ENCODE measurements at places on chromosomes 1 and 21. TPM values are rescaled to one million over a fixed set of nuclear protein-coding genes. Genes with fewer than 3 reads are reported as not detected.

The LIPI gene
- polyA plus RNA-seq, result not detected

The OR2L2 gene
- polyA plus RNA-seq, result not detected

The NBPF20 gene
- 0.96 TPM for polyA plus RNA-seq

The PGLYRP3 gene
- not detected for polyA plus RNA-seq

The CRB1 gene
- polyA plus RNA-seq, result 0.12 TPM

The DNTTIP2 gene
- polyA plus RNA-seq, result 79.9 TPM

DNA sequence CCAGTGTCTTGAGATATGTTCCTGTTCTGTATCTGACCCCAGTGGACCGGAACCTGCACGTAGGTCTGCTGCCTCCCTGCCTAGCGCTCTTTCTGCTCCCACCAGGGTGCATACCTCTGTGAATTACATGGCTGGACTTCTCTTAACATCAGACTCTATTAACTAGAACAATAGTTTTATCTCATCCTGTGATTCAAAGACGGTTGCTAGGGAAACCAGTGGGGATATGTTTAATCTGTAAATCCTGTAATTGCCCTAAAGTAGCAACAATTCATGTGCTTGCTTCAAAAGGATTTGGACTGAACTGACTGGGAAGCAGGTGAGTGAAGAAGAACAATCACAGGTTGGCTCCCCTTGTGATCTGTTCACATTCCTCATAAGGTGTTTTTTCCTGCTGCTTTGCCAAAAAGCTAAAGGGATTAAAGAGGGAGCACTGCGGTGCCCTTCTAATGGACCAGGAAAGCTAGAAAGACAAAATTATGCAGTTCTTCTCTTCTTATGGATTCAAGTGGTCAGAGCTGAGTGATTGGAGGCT lies 52.7 kb upstream of the DIRAS3 start:
- DNase-seq, result no peak
- H3K36me3 ChIP-seq, result no peaks in the 10 kb centered on the region
- H3K4me3 ChIP-seq, result no peak overlapping the region
- H3K27ac ChIP-seq, result no peak overlapping the region

DNA sequence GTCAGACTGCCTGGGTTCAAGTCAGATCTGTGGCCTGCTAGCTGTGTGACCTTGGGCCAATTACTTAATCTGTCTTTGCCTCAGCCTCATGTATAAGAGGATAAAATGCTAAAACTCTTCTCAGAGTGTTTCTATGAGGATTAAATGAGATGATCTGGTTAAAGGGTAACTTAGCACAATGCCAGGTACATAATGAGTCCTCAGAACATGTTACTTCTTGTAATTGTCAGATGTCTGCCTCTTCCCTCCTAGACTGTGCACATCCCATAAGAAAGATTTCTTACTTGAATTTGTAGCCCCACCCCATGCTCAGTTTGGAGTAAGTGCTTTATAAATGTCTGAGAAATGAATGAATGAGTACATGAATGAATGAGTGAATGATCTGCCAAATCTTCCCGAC lies 34.6 kb upstream of the HIVEP3 start:
- no peaks in the 10 kb centered on the region for H3K36me3 ChIP-seq
- H3K4me3 ChIP-seq, result no peak overlapping the region
- no peaks in the 10 kb centered on the region for H3K27me3 ChIP-seq
- H3K27ac ChIP-seq, result no peak overlapping the region
- H3K4me1 ChIP-seq, result peaks cover 12% of the 10 kb centered on the region

DNA sequence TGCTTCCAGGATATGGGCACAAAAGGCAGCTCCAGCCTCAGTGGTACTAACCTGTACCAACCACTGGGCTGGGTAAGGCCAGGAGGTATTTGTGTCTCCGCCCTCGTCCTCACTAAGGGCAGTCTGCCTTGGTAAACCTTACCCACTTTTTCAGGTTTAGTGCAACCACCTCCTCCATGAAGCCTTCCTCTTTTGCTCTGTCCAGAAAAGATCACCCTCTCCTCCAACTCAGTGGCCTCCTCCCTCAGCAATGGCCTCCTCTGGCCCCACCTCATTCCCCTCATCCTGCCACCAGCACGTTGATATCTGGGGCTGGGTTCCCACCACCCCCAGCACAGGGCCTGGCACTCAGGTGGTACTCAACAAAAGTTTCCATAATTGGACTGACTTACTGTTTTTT lies 161.5 kb downstream of the GRIK3 start:
- H3K27me3 ChIP-seq, result peaks cover 21% of the 10 kb centered on the region
- peak; percentile 3 for DNase-seq
- no peak overlapping the region for H3K27ac ChIP-seq
- no peaks in the 10 kb centered on the region for H3K36me3 ChIP-seq
- H3K4me1 ChIP-seq, result no peaks in the 10 kb centered on the region
- no peak overlapping the region for H3K4me3 ChIP-seq

GRCh38 chr1:46458190-46458589 lies 31.4 kb upstream of the DMBX1 start:
- H3K4me1 ChIP-seq, result no peaks in the 10 kb centered on the region
- H3K27ac ChIP-seq, result no peak overlapping the region
- H3K4me3 ChIP-seq, result no peak overlapping the region
- H3K27me3 ChIP-seq, result no peaks in the 10 kb centered on the region
- H3K36me3 ChIP-seq, result no peaks in the 10 kb centered on the region
- no peak for DNase-seq

DNA sequence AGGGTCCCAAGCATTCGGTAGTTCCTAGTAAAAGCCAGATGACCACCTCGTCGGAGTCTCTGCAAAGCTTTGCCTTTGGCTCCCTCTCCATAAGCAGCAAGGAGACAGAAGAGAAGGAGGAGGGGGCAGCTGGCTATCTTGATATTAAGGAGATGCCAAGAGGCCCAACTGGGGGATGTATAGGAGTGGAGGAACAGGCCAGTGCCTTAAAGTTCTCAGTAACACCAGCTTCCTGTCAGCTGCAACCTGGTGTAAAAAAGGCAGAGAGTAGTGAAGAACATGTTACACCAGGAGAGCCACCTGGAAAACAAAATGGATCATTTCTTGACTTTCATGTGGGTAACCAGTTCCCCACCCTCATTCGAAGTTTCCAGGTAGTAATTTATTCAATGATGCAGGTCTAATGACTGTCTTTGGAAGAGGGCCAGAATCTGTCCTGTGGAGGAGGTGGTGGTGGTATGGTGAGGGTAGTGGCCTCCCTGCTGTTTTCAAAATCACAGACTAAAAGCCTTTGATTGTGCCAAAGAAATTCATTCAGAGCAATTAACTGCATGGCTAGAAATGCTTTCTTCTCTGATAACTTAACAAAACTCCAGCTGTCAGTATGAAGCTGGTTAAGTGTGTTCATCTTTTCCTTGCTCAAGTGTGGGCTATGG lies 27.3 kb downstream of the TMEM200B start:
- no peak overlapping the region for H3K27ac ChIP-seq
- peak; percentile 74 for DNase-seq
- H3K4me3 ChIP-seq, result no peak overlapping the region
- H3K4me1 ChIP-seq, result no peaks in the 10 kb centered on the region

- no peaks in the 10 kb centered on the region for H3K4me1 ChIP-seq
- no peak overlapping the region for H3K27ac ChIP-seq
- H3K4me3 ChIP-seq, result no peak overlapping the region
- no peaks in the 10 kb centered on the region for H3K27me3 ChIP-seq
- no peaks in the 10 kb centered on the region for H3K36me3 ChIP-seq
- no peak for DNase-seq
Observed at GRCh38 chr1:213419401-213420030, 368.5 kb downstream of the RPS6KC1 start.

- H3K4me1 ChIP-seq, result no peaks in the 10 kb centered on the region
- H3K27me3 ChIP-seq, result no peaks in the 10 kb centered on the region
- peak overlapping the region; percentile 87 for H3K27ac ChIP-seq
Observed at GRCh38 chr21:43658769-43659135, 536 bp downstream of the HSF2BP start.

- no peaks in the 10 kb centered on the region for H3K27me3 ChIP-seq
- H3K36me3 ChIP-seq, result no peaks in the 10 kb centered on the region
- H3K27ac ChIP-seq, result no peak overlapping the region
- no peak overlapping the region for H3K4me3 ChIP-seq
- no peak for DNase-seq
Observed at GRCh38 chr1:204383163-204383904, 23.6 kb upstream of the PLEKHA6 start.

DNA sequence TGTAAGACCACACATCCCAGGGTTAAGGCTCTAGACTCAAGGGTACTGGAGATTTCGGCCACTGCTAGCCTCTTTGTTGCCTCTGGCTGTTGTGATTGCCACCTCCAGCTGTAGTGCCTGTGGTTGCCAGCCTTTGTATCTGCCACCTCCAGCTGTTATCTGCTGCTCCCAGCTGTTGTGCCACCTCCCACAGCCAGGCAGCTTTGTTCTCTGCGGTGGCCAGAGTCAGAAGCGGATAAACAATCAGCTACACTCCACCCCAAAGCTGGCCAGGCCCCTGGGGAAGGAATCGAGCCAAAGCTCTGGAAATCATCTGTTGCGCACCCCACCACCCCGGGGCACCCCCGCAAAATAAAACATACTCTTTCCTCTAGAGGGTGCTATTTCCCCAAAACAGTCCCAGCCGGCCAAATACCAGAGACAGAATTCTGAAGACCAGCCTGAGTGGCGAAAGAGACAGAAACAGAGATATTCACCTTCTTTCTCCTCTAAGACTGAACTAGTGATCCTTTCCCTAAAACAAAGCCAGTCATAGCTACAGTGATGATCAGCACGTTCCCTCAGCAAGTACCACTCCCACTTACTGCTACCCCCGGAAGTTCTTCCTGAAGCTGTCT lies 14.8 kb upstream of the PIGM start:
- H3K4me1 ChIP-seq, result peaks cover 20% of the 10 kb centered on the region
- no peak overlapping the region for H3K4me3 ChIP-seq
- DNase-seq, result peak; percentile 86
- no peaks in the 10 kb centered on the region for H3K27me3 ChIP-seq
- H3K27ac ChIP-seq, result no peak overlapping the region

GRCh38 chr1:28517649-28517999 lies 11.8 kb downstream of the RCC1 start:
- H3K4me3 ChIP-seq, result no peak overlapping the region
- H3K27me3 ChIP-seq, result no peaks in the 10 kb centered on the region
- DNase-seq, result no peak
- peaks cover 6% of the 10 kb centered on the region for H3K4me1 ChIP-seq
- no peak overlapping the region for H3K27ac ChIP-seq

DNA sequence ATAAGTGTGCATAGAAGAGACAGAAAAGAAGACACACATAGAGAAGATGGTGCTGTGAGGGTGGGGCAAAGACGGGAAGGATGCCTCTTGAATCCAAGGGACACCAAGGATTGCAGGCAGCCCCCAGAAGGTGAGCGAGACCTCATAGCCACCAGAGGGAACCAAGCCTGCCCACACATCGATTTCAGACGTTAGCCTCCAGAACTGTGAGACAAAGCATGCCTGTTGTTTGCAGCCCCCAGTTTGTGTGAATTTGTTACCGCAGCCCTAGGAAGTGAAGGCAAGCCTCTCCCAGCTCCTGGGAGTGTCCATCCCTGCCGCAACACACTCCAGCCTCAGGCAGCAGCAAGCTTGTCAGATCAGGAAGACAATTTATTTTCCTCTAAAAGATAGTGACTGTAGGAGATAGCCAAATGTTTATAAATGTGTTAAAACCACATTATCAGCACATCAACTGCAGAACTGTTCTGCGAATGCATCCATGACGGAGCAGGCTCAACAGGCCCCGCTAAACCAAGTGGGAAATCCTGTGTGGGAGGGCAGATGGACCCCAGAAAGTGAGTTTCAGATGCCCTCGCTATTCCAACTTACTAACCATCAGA lies 543.3 kb downstream of the MATN1 start:
- no peaks in the 10 kb centered on the region for H3K4me1 ChIP-seq
- no peak overlapping the region for H3K27ac ChIP-seq
- no peak overlapping the region for H3K4me3 ChIP-seq
- H3K27me3 ChIP-seq, result no peaks in the 10 kb centered on the region
- no peaks in the 10 kb centered on the region for H3K36me3 ChIP-seq

DNA sequence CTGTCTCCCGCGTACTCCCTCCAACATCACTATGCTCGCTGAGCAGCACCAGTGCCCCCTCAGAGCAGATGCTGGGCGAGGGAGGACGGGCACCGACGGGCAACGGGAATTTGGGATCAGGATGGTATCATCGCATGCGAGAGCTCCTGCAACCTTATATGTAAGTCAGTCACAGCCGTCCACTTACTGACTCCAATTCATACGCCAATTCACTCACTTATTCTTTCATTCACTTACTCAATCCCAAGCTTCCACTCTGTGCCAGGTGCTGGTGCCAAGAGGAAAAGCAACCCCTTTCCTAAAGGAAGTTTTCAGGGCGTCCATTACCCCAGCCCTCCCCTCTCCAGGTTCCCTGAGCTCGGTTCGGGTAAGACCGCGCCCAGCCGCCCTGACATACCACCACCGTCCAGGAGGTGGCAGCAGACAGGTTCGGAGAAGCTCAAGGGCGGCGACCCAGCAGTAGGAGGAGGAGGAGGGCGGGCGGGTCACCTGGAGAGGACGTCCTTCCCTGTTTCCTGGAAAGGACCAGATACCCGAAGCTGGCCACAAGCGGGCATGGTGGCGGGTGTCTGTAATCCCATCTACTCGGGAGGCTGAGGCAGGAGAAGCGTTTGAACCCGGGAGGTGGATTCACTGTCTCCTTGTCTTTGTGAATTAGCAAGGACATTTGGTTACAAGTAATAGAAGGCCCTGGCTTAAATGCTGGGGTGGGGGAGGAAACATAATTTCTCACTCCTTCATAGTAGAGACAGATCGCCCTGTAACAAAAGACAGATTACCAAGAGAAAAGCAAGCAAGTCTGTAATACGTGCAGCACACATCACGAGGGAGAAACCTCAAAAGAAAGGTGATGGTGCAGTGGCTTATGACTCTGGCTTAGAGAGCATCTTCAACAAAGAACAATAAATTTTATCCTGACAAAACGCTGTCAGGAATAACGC lies 7.6 kb upstream of the IL22RA1 start:
- no peak overlapping the region for H3K27ac ChIP-seq
- H3K4me1 ChIP-seq, result no peaks in the 10 kb centered on the region
- DNase-seq, result peak; percentile 90
- H3K36me3 ChIP-seq, result no peaks in the 10 kb centered on the region
- peaks cover 13% of the 10 kb centered on the region for H3K27me3 ChIP-seq
- no peak overlapping the region for H3K4me3 ChIP-seq

All from lung (tissue), 17 donors.